ENCODE measurements at places on chromosomes 4 and X.

GRCh38 chrX:83759872-83760271 lies 101.1 kb upstream of the CYLC1 start:
- DNase-seq, result no peak

- DNase-seq, result no peak
Observed at GRCh38 chr4:124833831-124834505, 121.4 kb upstream of the ANKRD50 start.

DNA sequence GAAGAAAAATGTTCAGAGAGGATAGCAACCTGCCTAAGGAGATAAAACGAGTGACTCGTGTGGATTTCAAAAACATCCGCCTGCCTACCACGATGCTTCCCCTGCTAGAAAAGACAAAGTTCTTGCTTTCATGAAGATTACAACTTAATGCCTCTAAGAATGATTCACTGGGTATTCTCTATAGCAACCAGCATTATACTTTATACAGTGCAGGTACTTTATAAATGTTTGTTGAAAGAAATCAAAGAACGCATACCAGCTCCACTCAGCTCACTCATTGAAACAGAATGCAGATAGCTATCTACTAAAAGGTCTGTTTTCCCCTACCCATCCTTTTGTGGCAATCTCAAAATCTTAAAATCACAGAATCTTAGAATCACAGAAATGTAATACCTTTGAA lies 33.7 kb downstream of the GASK1B start:
- DNase-seq, result no peak

DNA sequence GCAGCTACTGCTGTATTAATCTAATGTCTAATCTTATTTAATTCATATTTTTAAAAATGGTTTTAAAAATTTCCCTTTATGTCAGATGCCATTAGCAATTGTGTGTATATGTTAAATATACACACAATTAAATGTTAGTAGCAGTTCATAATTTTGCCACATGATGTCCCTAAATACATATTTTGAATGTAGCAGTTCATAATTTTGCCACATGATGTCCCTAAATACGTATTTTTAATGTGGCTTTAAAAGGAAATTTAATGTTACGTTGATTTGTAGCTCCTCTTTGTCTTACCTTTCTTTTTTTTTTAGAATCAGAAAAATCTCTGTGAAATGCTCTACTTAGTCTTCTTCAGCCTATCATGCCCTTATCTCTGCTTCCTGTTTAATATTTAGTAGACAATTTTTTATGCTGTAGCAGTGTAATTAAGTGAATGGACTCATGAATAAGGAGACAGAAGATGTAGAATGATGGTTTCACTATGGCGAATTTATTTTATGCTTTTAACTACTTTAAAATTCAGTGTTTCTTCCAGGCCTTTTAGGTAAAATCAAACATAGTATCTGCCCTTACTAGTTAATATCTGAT lies 26.1 kb downstream of the RBM46 start:
- no peak for DNase-seq

DNA sequence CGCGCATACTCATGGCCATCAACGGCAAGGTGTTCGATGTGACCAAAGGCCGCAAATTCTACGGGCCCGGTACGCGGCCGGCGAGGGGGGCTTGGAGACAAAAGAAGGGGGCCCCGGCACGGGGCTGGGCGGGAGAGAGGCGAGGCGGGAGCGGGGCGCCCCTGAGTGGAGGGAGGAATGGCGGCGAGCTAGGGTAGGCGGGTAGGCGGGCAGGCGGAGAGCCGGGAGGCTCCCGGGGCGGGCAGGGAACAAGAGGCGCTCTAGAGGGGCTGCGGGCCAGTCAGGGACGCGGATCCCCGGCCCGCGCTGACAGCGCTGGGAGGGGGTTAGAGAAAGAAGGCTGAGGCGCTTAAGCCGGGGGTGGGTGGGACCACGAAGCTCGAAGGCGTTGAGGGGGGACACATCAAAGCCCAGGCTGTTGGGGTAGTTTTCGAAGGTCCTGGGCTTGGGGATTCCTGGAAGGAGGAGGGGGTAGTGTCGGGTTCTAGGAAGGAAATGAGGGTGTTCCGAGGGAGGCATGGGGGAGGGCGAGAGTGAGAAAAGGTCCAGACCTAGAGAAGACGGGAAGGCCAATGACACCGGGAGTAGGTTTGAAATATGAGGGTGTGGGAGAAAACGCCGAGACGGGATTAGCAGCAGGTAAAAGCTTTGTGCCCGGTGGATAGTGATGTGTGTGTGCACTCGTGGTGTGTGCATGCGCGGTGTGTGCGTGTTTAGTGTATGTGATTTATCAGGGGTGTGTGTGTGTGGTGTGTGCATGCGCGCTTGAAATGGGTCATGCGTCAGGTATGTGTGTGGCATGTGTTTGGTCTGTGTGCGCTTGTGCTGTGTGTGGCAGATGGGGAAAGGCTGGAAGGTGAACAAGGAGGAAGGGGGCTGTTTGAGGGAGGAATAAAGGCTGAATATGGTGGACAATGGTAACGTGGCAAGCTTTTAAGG lies 807 bp downstream of the PGRMC1 start:
- DNase-seq, result peak; percentile 58

GRCh38 chr4:41957634-41958033 lies 22.4 kb downstream of the TMEM33 start:
- no peak for DNase-seq

- DNase-seq, result no peak
Observed at GRCh38 chr4:1377606-1378261, 28.5 kb downstream of the NKX1-1 start.

- no peak for DNase-seq
Observed at GRCh38 chrX:124502599-124502998, 156.2 kb downstream of the SH2D1A start.

DNA sequence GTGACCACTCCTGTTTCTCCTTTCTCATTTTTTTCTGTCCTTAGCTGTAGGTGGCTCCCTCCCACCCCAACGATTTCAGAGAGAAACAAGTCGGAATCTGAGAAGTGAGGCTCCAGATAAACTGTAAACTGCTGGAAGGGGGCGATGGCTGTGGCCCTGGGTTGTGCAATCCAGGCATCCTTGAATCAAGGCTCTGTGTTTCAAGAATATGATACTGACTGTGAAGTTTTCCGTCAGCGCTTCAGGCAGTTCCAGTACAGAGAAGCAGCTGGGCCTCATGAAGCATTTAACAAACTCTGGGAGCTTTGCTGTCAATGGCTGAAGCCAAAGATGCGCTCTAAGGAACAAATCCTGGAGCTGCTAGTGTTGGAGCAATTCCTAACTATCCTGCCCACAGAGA lies 37.7 kb downstream of the ETDC start:
- no peak for DNase-seq

GRCh38 chr4:151142758-151143157 lies 43.3 kb downstream of the RPS3A start:
- DNase-seq, result no peak

DNA sequence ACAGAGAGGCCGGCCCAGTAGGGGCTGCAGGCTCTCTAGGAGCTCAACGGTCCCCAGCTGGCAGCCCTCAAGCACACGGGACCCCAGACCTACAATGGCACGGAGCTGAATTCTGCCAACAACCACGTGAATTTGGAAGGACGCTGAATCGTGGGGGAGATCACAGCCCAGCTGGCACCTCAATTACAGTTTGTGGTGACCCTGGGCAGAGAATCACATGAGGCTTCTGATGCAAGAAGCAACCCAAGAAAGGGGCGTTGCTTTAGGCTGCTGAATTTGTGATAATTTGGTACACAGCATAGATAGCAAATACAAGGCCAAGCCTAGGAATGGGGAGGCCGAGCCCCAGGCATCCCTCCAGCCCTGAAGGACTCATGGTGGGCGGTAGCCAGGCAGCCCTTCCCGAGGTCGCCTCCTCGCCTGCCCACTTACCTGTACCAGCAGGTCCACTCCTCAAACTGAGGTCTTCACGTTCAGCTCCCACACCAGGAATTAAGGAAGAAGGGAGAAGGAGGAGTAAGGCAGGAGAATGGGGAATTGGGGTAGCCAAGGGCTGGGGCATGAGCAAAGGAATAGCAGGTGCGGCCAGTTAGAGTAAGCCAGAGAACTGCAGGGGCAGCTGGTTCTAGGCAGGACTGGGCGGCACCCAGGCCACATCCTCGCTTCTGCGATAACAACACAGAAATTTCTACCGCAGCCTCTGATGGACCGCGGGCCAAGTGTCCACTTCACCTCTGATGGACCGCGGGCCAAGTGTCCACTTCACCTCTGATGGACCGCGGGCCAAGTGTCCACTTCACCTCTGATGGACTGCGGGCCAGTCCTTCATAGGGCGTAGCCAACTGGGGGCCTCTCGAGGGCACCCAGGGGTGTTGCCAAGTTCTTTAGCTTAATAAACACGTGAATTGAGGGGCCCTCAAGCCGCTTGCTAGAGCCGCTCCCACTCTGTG lies 23.4 kb upstream of the HTRA3 start:
- no peak for DNase-seq

DNA sequence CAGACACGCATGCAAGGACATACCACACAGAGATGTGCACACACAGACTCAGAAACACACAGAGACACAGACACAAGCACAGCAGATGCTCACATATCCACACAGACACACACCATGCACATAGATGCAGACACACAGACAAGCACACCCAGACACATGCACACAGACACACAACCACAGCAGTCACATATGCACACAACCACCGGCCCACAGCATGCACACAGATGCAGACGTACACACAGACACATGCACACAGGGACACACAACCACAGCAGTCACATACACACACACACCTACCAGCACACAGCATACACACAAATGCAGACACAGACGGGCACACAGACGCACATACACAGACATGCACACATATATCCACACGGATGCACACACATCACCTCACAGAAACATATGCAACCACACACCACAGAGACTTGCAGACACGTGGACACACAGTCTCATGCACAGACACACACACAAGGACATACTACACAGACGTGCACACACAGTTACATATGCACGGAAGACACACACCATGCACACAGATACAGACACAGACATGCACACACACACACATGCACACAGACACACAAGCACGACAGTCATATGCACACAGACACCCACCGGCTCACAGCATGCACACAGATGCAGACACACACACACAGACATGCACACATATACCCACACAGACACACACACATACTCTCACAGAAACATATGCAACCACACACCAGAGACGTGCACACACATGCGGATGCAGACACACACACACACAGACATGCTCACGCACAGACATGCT lies 25.2 kb upstream of the SLC25A6 start:
- DNase-seq, result no peak

- no peak for DNase-seq
Observed at GRCh38 chrX:71095981-71096759, 519 bp downstream of the FOXO4 start.

DNA sequence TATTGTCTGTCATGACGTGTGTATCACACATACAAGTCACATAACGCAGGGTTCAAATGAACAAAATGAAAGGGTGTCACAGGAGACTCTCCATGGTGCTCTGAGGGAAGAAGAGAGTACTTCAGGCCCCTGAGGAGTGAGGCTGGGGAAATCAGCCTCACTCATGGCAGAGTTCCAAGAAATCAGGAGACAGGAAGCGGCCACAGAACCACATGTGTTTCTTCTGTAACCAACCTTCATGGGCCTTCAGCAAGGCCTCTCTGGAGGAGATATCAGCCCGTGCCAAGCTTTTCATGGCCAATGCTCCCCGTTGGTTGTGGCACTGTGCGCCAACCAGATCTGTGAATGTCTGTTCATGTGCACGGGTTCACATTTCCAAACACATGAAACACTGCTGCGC lies 76.0 kb downstream of the NAT8L start:
- no peak for DNase-seq

- no peak for DNase-seq
Observed at GRCh38 chr4:69518538-69519198, 23.0 kb upstream of the UGT2B4 start.

GRCh38 chr4:3865986-3866812 lies 100.0 kb downstream of the ADRA2C start:
- no peak for DNase-seq

- DNase-seq, result no peak
Observed at GRCh38 chr4:86596807-86597206, 2.7 kb downstream of the PTPN13 start.

- no peak for DNase-seq
Observed at GRCh38 chrX:17030580-17031270, 84.3 kb downstream of the REPS2 start.

DNA sequence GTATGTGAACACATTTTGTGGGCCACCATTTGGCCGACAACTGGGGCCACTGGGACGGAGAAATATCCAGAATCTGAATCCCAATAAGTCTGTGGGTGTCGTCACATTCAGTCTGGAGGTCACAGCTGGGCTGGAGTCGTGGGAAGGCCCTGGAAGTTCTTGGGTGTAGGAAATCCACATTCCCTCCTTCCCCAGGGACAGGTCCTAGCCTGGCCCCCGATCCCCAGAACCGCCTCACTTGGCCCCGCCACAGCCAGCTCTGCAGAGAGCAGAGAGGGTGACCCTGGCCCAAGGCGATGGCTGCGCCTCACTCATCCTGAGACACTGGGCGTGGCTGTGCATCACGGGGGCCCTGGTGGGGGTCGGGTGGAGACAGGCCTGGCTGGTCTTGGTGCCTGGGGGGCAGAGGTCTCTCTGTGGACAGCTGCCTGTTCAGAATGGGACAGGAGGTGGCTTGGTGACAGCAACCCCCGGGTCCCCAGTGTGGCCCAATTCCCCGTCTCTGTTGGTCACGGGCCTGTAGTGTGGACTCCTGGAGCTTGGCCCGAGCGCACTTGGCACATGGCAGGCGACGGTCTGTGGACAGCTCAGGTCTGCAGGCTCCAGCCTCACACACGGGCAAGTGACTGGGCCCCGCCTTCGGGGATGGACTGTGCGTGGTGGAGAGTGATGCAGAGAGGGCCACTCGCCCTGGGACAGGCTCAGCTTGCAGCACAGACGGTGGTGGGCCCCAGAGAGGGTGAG lies 16.4 kb downstream of the DOK7 start:
- no peak for DNase-seq

DNA sequence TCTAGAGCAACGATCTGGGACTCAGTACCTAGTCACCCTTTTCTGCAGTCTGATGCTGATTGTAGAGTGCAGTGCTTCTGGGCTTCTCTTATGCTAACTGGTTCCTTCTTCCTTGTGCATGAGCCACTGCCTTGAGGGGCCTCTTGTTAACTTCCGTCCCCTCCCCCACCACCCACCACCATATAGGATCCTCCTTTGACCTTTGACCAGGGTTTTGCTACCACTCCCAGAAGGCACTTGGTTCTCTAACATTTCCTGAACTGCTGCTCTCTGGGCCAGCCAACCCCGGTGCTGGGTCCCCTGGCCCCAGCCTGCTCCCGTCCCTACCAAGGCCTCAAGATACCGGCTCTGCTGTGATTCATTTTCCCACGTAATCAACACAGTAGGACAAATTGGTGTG lies 104.6 kb upstream of the KLF3 start:
- DNase-seq, result no peak

DNA sequence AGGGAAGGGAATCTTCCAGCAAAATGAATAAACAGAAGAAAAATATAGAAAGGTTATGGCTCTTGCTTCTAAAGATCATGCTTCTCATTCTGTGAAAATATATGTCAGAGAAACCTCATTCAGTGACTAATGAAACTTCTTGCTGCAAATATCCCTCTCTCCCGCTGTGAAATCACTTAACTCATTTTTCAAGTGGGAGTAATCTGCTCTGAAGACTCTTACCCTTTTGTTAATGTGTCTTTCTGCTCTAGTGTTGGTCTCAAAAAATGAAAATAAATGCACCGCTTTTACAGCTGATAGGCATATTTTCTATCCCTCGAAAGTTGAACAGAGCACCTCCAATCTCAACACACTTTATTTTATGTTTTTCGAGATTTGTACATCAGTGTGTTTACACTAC lies 252.3 kb downstream of the NLGN4X start:
- no peak for DNase-seq

- no peak for DNase-seq
Observed at GRCh38 chr4:13920901-13921300, 293.4 kb upstream of the BOD1L1 start.

- no peak for DNase-seq
Observed at GRCh38 chrX:17567821-17568220, 169.5 kb upstream of the SCML1 start.
